ENCODE measurements at places on chromosomes 6 and 20.

DNA sequence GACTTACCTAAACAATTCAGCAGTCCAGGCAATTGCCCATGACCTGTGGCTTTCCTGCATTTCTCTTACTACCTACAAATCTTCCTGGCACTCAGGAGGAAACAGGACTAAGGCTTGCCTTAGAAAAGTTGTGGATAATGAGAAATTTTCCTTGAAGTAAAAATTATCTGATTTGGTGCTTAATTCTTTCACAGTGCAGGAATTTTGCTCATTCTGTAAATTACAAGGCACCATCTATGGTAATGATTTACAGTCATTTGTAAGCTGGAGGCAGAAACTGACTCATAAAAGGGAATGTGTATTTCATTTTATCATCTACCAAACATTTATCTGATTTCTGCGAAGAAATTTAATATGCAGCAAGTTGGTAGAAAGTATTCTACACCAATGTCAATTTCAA, 211.5 kb upstream of the FKBP1C start:
- no peak for DNase-seq

- DNase-seq: no peak
Observed at GRCh38 chr20:16017656-16018055, 555.6 kb downstream of the KIF16B start.

DNA sequence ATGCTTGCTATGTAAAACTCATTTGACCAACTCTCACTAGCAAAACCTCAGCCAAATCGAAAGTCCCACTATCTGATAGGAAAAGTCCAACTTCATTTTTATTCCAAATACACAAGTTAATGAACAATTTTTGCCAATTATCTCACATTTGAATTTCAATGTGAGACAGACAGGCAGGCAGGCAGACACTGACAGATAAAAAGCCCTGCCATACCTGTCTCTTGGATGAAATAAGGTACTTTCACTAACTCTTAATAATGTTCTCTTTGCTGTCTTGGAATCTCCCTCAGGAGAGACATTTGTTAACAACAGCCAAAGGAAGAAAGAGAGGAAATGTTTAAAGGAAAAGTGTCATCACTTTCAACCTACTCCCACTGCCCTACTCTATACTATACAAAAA, 82.0 kb downstream of the RNGTT start:
- no peak for DNase-seq

GRCh38 chr20:37381621-37382471, 35.9 kb downstream of the SRC start:
- no peak for DNase-seq

DNA sequence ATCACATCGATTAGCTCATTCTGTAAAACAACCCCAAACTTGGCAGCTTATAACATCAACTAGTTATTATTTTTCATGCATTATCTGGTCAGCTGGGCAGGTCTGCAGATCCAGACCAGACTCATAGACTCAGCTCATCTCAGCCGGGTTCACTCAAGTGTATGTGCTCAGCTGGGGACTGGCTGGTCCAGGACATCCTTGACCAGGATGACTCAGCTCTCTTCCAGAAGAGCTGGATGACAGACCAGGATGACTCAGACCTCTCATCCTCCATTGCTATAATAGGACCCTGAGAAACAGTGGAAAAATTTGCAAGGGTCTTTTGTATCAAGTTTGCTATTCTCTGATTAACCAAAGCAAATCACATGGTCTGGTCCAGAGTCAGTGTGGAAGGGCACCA, 312.5 kb upstream of the PLCB4 start:
- no peak for DNase-seq

GRCh38 chr20:38473367-38473795, 738 bp downstream of the RALGAPB start:
- DNase-seq: no peak
